ENCODE measurements at places on chromosomes 1 and 21.

- no peak for DNase-seq
These were observed 307.2 kb upstream of the LYPLAL1 start for GRCh38 chr1:218866507-218866906.

DNA sequence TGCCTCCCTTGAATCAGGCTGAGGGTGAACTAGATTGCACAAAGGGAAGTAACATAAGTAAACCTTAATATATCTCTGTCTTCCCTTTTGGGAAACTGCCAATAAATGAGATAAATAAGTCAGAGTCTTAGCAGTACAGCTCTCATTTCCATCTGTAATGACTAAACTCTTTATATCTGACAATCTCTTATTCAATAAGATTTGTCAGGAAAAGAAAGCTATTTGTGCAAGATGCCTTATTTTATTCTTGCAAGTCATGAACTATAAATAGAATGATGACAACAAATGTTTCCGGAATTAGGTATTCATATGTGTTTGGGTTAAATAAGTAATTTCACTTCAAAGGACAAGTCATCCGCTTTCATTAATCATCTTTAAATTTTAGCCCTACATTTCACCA is 229.2 kb downstream of the PTGER3 start:
- no peak for DNase-seq

- no peak for DNase-seq
These were observed 305.4 kb upstream of the PTBP2 start for GRCh38 chr1:96416111-96416595.

DNA sequence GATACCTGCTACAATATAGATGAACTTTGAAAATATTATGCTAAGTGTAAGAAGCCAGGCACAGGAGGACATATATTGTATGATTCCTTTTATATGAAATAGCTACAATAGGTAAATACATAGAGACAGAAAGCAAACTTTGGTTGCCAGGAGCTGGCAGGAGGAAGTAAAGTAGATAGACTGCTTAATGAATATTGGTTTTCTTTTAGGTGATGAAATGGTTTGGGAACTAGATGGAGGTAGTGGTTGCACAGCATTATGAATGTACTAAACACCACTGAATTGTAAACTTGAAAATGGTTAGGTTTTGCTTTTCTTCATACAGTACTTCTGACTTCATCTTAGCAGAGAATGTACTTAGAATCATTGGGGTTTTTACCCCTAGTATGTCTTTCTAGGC is 21.5 kb downstream of the ABCB10 start:
- no peak for DNase-seq

GRCh38 chr1:234083460-234083859 is 179.0 kb downstream of the SLC35F3 start:
- DNase-seq, result no peak

DNA sequence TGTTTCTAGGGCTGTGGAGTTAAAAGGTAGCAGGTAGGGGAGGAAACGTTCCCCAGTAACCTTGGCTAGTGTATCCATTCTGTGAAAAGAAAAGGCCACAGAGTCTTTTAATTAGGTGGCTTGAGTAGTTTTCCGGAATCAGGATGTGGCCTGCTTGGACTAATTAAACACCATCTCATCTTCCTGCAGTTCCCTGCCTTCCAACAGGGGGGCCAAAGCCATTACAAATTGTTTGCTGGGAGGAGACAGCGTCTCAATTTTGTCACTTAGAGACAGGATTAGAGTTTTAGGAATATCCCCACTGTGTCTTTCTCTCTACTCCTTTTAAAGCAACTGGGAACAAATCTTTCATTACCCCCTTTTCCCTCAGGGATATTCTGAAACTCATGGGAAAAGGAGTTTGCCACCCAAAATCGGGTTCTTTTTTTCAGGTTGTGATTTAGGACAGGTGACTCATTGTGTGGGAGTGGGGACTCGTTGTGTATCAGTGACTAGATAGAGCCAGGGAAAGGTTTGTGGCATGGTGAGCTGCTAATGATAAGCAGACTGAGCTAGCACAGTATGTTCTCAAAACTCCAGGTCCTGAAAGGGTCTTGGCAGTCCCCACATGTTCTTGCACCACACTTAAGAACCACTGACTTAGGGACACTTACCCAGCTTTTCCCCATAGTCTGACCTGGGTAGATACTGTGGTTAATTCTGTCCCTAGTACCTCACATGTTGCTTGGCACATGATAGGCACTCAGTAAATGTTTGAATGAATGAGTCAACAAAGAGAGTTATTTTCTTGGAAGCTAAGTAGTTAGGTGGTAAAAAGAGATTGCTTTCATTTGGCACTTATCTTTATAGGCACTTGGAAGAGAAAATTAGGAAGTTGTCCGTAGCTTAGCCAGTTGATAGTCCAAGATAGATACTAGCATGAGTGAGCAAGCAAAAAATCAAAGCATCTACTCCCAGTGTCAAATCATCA is 22.5 kb downstream of the INTS3 start:
- no peak for DNase-seq
